Omental fat pad (tissue), 4 donors: ENCODE measurements at places on chromosomes 3 and 15.

DNA sequence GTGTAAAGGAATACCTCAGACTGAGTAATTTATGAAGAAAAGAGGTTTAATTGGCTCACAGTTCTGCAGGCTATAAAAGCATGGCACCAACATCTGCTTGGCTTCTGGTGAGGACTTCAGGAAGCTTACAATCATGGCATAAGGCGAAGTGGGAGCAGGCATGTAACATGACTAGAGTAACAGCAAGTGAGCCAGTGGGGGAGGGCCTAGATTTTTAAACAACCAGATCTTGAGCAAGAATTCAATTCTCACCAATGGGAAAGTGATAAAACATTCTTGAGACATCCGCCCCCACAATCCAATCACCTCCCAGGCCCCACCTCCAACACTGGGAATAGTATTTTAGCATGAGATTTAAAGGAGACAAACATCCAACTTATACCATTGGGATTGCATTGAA is 44.2 kb upstream of the BCL2A1 start:
- DNase-seq: no peak

DNA sequence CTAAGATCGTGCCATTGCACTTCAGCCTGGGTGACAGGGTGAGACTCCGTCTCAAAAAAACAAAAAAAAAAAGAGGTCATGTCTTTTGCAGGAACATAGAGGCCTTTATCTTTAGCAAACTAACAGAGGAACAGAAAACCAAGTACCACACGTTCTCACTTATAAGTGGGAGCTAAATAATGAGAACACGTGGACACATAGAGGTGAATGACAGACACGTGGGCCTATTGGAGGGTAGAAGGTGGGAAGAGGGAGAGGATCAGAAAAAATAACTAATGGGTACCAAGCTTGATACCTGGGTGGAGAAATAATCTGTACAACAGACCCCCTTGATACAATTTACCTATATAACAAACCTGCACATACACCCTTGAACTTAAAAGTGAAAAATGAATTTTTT is 401.4 kb upstream of the NAALADL2 start:
- DNase-seq: no peak

- DNase-seq: no peak
Observed at GRCh38 chr15:60323322-60323721, 74.5 kb downstream of the ANXA2 start.

DNA sequence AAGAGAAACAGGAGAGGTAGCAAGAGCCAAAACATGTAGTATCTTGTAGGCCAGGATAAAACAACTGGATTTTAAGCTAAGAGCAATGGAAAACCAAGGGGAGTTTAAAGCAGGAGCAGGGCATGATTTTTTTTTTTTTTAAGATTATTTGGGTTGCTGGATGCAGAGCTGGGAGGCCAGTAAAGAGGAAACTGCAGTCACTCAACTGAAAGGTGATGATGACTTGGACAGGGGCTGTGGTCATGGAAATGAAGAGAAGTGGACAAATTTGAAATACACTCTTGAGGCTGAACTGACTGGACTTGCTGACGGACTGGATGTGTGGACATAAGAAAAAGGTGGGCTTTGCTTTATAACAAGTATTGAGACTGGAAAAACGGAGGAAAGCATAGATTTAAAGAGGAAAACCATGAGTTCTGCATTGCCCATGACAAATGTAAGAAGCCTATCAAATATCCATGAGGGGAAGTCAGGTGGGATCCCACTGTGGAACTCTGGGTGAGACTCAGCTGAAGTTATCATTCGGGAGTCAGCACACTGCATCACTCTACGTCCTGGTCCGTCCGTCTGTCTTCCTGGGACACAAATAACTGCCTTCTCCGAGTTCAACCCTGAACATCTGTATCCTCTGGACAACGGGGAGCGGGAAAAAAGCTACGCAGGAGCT is 688 bp downstream of the XPC start:
- no peak for DNase-seq

- no peak for DNase-seq
Observed at GRCh38 chr3:121566773-121567172, 976 bp upstream of the ARGFX start.

GRCh38 chr15:48370460-48370859 is 39.2 kb downstream of the DUT start:
- no peak for DNase-seq

DNA sequence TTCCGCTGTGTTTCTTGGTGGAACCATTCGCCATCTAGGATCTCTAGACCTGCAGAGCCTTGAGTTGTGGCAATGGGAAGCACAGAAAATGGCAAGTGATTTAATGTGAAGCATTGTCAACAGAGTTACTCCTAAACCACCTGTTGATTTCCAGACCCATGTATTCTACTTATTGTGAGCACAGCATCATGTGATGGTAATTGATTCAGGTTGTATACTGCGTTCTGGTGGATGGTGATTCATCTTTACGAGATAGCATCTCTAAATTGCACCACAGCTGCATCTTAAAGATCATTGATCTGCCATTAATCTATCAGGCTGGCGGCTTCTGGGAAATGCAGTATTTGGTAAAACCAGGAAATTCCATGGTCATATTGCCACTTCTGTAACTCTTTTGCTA is 7.4 kb downstream of the RTP4 start:
- no peak for DNase-seq

DNA sequence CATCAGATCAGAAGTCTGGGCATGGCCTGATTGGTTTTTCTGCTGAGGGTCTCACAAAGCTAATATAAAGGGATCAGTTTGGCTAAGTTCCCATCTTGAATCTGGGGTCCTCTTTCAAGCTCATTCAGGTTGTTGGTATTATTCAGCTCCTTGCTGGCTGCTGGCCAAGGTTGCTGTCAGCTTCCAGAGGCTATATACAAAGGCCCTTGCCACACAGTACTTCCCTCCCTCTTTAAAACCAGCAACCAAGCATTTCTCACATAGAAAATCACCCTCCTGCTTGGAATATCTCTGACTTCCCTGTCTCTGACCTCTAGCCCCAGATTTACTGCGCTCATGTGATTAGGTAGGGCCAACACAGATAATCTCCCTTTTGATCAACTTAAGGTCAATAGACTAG is 442.9 kb downstream of the ERC2 start:
- DNase-seq: no peak

GRCh38 chr3:57512166-57512565 is 32.0 kb downstream of the DNAH12 start:
- no peak for DNase-seq

- DNase-seq: no peak
Observed at GRCh38 chr3:197957790-197958133, 2.3 kb upstream of the LMLN start.

DNA sequence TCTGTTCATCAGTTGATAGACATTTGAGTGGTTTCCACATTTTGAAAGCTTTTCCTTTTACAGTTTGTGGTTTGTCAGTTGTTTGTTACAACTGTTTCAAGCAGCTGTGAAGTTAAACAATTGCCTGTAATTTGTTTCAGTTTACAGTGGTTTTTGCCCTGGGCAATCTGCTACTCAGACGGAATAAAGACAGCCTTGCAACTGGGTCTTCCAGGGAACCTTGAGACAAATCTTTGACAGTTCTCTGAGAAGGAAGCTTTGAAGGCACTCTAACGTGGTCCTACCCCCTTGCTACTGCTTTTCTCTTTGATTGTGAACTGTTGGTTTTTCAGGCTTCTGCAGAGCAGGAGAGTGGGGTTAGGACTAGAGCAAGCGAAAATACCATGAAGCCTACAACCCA is 28.0 kb downstream of the LRRC28 start:
- no peak for DNase-seq

- DNase-seq: no peak
Observed at GRCh38 chr3:123053107-123053506, 13.7 kb upstream of the PDIA5 start.

DNA sequence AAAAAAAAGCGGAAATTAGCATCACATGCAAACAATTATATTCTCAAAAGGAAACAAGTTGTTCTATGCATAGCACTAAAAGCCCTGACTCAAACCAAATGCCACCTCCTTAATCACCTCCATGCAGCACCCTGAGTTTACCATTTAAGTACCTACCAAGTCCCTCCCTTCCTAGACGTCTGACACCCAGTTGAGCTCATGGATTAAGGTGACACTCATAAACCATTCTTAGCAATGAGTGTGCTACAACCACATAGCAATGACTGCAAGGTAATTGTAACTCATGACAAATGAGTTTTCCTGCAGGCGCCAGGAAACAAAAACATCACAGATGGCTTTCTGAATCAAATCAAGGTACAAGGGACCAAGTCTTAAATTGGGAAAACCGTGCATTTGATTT is 32.0 kb downstream of the WWTR1 start:
- no peak for DNase-seq

- no peak for DNase-seq
Observed at GRCh38 chr15:77983091-77983707, 94.3 kb downstream of the TBC1D2B start.

DNA sequence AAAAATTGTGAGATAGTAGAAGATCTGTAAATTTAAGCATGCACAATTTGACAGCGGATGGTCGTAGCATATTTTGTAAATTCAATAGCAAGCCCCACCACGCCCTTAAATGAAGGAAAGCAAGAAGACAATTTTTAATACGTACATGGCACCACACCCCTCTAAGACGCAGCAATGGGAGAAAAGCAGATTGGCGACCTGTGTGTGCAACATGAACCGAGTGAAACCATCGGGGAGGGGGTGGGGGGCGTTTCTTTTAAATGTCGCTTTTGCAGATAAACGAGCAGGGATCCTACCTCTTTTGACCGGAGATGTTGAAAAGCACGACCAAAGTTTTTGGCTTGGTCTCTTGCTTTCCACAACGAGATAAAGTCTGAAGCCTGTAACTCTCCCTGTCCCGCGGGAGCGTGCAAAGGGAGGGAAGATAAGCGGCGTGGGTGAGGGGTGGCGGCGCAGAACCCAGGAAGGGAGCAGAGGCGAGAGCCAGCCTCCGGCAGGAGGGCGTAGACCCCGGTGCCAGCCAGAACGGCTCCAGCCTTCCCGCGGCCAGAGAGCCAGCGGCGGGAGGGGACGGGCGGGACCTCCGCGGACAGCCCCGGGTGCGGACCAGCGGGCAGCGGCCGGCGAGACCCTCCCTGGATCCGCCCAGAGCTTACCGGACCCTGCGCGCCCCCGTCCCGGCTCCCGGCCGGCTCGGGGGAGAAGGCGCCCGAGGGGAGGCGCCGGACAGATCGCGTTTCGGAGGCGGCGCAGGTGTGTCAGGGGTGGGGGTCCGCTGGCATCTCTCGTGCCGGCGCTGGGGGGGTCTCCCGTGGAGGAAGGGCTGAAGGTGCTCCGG is at the start of gene CHL1:
TSS of gene CHL1 (plus strand) at position 453 of the 838 bp plus-strand sequence. CDS start 123,014 bp downstream, outside the sequence.
- DNase-seq: no peak

DNA sequence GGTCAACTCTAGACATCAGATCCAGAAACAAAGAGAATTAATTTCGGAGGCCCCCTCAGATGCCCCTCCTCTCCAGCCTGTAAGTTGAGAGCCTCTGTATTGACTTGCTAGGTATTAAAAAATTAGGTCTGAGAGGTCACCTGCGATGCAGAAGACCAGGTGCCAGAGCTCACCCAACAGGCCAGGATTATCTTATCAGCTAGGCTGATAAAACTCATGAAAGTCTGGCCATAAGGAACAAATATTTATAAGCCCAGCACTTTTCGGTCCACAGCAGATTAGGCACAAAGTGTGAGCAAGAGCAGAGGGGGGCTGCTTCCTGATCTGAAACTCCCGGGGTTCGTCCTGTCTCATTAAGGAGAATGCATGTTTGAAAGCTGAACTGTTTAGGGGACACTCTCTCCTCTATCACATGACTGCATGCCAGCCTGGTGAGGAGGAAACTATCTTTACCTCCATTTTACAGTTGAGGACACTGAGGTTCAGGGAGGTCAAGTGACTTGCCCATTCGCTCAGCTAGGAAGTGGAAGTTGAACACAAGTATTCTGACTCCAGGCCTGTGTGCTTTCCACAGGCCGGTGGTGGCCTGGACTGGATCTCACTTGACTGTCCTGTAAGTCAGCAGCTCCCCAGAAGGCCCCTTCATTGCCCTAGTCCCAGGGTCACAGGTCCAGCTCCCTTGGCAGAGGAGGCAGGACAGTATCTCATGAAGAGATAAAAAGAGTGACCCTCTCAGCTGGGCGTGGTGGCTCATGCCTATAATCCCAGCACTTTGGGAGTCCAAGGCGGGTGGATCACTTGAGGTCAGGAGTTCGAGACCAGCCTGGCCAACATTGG is 39.6 kb upstream of the MAGEF1 start:
- DNase-seq: no peak

DNA sequence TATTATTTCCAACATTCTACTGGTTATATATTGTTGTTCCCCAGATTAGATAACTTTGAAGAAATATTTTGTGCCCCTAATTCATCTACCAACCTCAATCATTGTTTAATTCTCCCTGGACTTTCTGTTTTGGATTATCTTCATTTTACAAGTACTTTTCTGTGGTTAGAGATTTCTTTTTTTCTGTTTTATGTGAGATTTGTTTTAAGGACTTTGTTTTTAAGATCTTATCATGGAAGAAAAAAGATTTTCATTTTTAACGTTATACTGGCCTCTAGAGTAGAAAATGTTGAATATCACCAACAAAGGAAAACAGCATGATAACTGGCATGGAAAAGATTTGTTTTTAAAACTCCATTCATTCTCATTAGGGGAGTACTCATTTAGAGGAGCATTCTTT is 210.9 kb upstream of the KCNMB2 start:
- no peak for DNase-seq

- DNase-seq: no peak
Observed at GRCh38 chr3:119375510-119375909, 81.3 kb downstream of the ARHGAP31 start.

DNA sequence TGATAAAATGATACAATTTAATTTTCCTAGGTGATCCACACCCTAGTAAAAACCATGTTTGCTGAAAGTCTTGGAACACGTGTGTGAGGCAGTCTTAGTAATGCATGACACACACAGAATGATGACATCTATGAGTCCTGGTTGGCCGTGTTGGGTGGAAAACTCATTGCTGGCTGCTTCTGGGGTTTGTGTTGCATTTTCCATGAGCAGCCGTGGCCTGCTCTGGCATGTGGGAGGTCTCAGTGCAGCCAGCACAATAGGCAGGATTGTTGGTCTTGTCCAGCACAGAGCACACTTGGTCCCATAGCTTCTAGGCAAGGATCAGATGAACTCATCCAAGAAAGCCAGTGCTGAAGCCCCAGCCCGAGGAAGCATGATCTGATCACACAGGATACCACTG is 172.8 kb upstream of the UBE3A start:
- no peak for DNase-seq

DNA sequence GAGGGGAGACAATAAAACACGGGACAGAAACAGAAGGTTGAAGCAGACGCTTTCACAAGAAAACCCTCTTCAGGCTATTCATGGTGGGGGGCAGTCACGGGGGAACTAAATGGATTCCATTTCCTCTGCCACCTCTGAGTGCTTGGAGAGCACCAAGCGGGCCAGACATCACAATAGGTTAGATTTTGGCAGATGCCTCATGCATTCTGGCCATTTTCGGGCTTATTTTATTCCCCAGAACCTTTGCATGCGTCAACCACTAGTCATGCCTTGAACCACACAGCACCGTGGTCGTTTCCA is 82.2 kb downstream of the RORA start:
- no peak for DNase-seq

GRCh38 chr15:78938658-78939488 is 6.0 kb downstream of the CTSH start:
- DNase-seq: no peak
